Colonic mucosa (tissue), 4 donors: ENCODE measurements at places on chromosomes 3 and 15. TPM values are rescaled to one million over a fixed set of nuclear protein-coding genes. Genes with fewer than 3 reads are reported as not detected.

LRRC31 gene
- total RNA-seq = 42.0 TPM

GRCh38 chr15:81362790-81363189 lies 11.2 kb downstream of the TMC3 start:
- no peaks in the 10 kb centered on the region for H3K27me3 ChIP-seq
- no peaks in the 10 kb centered on the region for H3K4me1 ChIP-seq
- no peaks in the 10 kb centered on the region for H3K36me3 ChIP-seq
- DNase-seq = no peak

GRCh38 chr15:64247906-64248541 lies 85.2 kb upstream of the PPIB start:
- H3K4me3 ChIP-seq = no peak overlapping the region
- DNase-seq = peak; percentile 41
- peaks cover 12% of the 10 kb centered on the region for H3K4me1 ChIP-seq
- no peak overlapping the region for H3K27ac ChIP-seq

GRCh38 chr3:97981886-97982285 lies 9.7 kb upstream of the RIOX2 start:
- H3K27ac ChIP-seq = no peak overlapping the region
- no peaks in the 10 kb centered on the region for H3K27me3 ChIP-seq

SCN11A gene
- total RNA-seq = 0.61 TPM

DNA sequence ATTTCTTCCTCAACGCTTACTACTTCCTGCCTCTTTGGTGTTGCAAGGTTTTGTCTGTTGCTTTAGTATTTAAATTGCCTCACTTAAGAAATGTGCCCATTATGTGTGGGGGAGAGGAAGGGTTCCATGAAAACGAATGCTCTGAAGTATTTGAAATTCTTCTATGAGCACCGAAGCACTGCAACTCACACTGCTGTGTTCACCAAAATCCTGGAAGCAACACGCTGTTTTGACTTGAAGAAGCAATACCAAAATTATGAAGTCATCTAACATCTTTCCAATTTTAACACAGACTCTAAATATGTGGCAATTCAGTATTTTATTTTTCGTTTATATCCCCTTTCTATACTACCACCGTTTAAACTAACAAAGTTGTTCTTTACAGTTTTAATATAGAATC lies 101.5 kb downstream of the RBMS3 start:
- no peak for DNase-seq
- H3K4me3 ChIP-seq = no peak overlapping the region
- no peak overlapping the region for H3K27ac ChIP-seq
- H3K27me3 ChIP-seq = no peaks in the 10 kb centered on the region
- no peaks in the 10 kb centered on the region for H3K36me3 ChIP-seq

- no peak overlapping the region for H3K4me3 ChIP-seq
- H3K27me3 ChIP-seq = no peaks in the 10 kb centered on the region
- no peak for DNase-seq
- no peaks in the 10 kb centered on the region for H3K36me3 ChIP-seq
- H3K27ac ChIP-seq = no peak overlapping the region
Observed at GRCh38 chr3:159919873-159920272, 68.8 kb upstream of the IL12A start.

GRCh38 chr3:175065497-175065896 lies 206.4 kb downstream of the NAALADL2 start:
- no peak overlapping the region for H3K27ac ChIP-seq
- H3K27me3 ChIP-seq = no peaks in the 10 kb centered on the region
- H3K36me3 ChIP-seq = no peaks in the 10 kb centered on the region

GRCh38 chr3:38001456-38002081 lies 11.0 kb downstream of the VILL start:
- H3K27me3 ChIP-seq = no peaks in the 10 kb centered on the region
- no peak overlapping the region for H3K27ac ChIP-seq
- DNase-seq = no peak
- peaks cover 31% of the 10 kb centered on the region for H3K4me1 ChIP-seq

GRCh38 chr3:45719655-45720487 lies 30.7 kb downstream of the SACM1L start:
- H3K4me1 ChIP-seq = no peaks in the 10 kb centered on the region
- no peak overlapping the region for H3K27ac ChIP-seq
- no peak for DNase-seq
- no peaks in the 10 kb centered on the region for H3K36me3 ChIP-seq
- H3K4me3 ChIP-seq = no peak overlapping the region

GOLGA8Q gene
- not detected for total RNA-seq

DNA sequence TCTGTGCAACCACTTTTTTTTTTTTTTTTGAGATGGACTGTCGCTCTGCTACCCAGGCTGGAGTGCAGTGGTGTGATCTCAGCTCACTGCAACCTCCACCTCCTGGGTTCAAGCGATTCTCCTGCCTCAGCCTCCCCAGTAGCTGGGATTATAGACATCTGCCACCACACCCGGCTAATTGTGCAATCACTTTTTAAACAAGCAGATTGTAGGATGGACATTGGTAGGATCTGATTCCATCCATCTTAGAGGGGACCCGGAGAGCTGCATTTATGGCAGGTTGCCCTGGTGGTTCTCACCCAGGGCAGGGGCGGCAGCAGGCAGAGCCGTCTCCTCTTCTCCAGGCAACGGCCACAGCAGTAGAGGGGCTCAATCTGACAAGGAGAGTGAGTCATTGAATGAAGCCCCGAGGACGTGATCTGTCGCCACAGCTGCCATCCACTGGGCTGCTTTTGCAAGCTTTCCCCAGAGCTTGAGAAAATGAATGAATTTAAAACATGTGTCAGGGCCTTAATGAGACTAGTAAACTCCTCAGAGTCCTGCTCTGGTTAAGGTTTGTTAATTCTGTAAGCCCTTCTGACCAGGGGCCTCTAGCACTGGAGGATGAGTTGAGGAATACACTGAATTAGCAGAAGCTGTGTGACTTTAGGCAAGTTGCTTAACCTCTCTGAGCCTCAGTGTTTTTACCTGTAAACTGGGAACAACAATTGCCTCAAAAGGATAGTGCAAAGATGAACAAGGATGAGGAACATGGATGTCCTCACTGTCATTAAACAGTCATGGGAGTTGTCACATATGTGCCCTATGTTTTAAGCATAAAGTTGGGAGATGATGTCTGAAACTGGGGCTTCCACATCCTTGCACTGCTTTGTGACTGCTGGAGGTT lies 129.1 kb downstream of the ASB7 start:
- H3K36me3 ChIP-seq = no peaks in the 10 kb centered on the region
- H3K4me1 ChIP-seq = no peaks in the 10 kb centered on the region

- no peak overlapping the region for H3K27ac ChIP-seq
- H3K27me3 ChIP-seq = no peaks in the 10 kb centered on the region
- no peak for DNase-seq
Observed at GRCh38 chr15:52405856-52406255, 110.3 kb upstream of the MYO5C start.
